Anterior cingulate cortex (tissue), 58 donors: ENCODE measurements at places on chromosomes 12 and 14.
A peak's percentile ranks its signal among the peaks of the same experiment; 100 is the strongest.

DNA sequence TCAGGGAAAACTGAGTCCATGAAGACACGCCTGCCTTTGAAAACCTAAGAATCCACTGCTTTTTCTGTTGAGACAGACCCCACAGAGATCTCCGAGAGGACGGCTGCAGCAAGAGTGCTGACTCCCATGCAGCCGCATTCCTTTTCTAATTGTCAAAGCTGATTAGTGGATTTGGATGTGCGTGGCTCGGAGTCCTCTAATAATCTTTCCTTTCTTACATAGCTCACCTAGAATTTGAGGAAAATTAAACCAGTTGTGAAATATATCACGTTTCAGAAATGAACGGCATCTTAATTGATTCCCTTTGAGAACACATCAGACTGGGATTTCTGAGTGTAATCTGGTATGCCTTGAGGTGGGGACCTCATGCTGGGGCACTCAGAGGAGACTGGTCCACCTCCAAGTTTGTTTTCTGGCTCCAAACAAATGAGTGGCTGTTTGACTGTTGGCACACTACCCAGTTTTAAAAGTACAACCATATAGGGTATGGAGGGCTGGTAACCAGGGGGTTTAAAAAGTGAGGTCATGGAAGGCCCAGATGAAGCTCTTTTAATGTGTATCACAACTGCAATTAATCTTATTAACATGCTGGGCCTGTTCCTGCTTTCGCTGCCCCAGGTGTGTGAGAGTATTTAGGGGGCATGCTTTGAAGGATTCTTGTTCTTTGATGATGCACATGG lies 63.3 kb downstream of the RASSF3 start:
- no peak for DNase-seq

- DNase-seq, result no peak
Observed at GRCh38 chr12:51954561-51955361, 3.3 kb downstream of the ACVR1B start.

- no peak for DNase-seq
Observed at GRCh38 chr14:53881161-53881871, 75.3 kb downstream of the BMP4 start.

DNA sequence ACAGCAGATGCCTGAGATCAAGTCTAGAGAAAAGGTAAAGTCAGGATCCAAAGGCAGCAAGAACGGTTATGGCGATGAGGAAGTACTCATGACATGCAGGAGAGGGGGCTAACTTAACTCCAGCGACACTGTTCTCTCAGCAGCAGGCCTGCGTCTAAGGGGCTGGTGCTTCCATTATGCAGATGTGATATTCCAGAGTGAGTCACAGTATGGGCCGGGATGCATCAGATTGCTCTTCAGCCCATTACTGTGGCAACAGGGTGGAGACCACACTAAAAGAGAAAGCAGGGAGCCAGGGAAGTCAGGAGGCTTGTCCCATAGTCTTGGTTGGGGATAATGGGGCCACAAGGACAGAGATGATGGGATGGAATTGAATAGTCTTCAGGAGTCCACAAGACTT lies 151.8 kb upstream of the NTF3 start:
- DNase-seq, result no peak

DNA sequence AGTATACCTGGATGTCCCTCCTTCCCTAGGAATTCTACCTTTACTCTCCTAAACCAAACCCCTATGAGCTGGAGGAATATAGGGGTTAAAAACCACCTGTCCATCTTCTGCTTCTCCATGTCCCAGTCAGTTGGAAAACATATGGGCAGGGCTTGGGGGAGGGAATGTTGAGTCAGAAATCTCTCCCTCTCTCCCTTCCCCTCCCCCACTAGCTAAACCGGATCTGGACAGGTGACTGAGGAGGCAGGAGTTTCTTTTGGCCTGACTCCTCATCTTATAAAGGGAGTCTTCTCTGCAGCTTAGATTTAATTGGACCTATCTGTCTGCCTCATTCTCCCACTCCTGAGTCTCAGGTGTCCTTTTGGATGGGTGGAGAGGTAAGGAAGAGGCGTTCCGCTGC lies 6.1 kb downstream of the ERBB3 start:
- no peak for DNase-seq

DNA sequence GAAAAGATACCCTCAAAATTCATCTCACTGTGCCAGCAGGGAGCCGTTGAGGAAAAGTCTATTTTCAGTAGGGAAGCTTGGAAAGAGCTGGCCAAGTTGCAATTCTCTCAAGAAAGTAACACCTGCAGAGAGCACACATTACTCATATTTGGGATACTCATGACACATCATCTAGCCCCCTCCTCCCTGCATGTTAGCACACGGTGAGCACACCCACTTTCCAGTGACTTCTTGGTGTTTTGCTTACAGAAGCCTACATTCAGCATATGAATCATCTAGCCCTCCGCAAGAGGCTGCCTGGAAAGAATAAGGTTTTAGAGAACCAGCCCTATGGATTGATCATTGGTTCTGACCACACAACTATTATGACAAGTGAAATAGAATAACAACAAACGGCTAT lies 124.5 kb downstream of the PTPRO start:
- DNase-seq, result peak; percentile 23

DNA sequence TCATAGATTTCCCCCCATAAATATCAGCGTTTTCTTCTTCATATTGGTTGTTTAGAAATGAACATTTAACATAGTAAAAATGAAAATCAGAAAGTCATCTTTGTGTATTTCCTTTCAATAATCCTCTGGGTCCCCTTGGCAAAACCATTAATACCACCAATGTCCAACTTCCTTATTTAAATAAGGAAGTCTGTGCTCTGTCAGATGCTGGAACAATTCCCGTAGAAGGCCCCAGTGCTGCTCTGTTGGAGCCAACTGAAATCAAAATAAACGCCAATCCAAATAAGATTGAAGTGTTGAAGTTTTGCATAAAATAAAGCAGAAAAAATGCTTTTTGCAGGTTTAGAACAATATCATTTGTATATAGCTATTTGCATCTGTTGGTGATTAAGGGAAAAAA lies 93.1 kb downstream of the PPM1H start:
- DNase-seq, result no peak

DNA sequence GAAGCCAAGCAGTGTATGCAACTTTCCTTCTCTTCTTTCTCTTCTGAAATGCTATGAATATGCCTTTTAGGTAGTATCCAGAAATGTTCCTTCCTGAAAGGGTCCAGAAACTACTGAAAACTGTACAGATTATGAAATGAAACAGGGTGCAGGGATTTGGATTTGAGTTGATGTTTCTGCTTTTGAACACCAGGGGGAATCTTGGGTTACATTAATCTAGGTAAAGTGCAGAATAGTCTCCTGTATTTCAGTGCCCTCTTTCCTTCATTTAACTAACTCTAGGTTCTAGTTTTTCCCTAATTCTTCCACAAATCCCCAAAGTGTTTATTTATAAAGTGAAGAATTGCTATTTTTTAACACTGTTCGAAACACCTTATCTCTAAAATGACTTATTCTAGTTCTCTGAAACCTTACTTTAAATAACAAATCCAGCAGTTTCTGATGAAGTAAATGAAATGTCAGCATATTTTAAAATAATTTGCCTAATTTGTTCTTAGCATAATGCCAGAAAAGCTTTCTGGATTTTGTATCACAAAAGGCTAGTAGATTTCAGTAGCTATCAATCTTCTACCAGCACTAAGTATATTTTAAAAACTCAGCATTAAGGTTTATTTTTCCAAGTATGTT lies 111.9 kb downstream of the LRRK2 start:
- no peak for DNase-seq

GRCh38 chr14:105203701-105204100 lies 22.6 kb upstream of the NUDT14 start:
- no peak for DNase-seq

GRCh38 chr12:20487519-20487918 lies 119.2 kb downstream of the PDE3A start:
- no peak for DNase-seq

- no peak for DNase-seq
Observed at GRCh38 chr14:59069163-59069854, 119.2 kb upstream of the DAAM1 start.

DNA sequence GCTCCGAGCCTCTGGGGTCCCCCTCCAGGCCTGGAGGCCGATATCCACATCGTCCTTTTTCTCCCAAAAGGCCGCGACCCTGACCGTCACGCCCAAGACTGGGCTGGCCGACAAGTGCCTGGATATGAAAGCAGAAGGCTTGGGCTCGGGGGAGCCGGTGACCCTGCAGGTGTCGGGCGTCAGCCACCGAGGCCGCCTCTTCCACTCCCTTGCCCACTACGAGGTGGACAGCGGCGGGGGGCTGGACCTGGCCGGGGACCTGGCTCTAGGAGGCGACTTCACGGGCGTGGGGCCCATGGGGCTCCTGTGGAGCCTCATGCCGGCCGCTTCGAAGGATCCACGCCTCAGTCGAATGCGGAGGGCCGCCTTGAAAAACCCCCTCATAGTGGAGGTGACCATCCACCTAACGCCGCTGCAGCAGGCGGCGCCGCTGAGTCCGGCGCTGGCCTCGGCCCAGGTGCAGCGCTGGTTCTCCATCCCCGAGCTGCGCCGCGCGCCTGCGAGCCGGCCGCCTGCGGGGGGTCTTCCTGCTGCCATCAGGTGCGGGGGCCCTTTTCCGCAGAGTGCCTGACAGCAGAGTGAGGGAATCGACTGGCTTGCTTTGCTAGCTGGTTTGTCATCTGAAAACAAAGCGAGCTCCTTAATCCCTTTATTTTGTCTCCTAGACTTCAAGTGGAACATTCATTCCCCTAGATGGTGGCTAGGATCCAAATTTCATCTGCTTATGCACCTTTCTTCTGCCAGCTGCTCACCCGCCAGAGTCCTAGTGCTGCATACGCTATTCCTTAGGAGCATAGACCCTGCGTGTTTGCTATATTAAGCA lies 10.6 kb upstream of the DNAL1 start:
- DNase-seq, result peak; percentile 10

DNA sequence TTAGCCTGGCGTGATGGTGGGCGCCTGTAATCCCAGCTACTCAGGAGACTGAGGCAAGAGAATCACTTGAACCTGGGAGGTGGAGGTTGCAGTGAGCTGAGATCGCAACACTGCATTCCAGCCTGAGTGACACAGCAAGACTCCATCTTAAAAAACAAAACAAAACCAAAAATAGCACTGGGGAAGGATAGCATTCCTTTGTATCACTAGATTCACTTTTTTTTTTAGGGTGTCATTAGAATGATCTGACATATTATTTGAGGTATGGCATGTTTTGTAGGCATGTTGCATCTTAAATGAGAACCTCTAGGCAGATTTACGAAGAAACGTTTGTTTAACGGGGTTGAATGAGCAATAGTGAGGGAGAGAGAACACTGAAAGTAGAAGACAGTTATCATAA lies 16.8 kb upstream of the FAR2 start:
- DNase-seq, result no peak

DNA sequence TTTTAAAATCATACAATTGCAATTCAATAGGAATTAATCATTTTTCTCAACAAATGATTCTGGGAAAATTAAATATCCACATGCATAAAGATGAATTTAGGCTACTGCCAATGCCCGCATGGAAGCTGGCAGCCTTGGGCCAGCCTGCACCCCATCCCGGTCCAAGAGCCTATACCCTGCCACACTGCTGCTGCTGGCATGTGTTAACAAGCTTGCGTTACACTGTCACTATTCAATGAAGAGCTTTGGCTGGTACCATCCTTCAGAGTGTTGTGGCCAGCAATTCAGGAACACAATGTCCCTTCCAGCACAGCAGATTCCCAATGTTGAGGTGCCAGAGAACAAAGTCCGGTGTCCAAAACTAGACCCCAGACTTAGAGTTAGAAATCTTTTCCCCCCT lies 13.6 kb upstream of the TAS2R14 start:
- DNase-seq, result no peak

GRCh38 chr14:50559990-50560930 lies at the start of gene ATL1:
Gene ATL1 (plus strand): TSS chr14:50560145. CDS start chr14:50560266, 121 bp downstream.
- DNase-seq, result peak; percentile 81

GRCh38 chr12:47071241-47071852 lies 8.1 kb upstream of the PCED1B start:
- DNase-seq, result no peak

GRCh38 chr14:50714450-50715073 lies 46.5 kb upstream of the SAV1 start:
- no peak for DNase-seq

DNA sequence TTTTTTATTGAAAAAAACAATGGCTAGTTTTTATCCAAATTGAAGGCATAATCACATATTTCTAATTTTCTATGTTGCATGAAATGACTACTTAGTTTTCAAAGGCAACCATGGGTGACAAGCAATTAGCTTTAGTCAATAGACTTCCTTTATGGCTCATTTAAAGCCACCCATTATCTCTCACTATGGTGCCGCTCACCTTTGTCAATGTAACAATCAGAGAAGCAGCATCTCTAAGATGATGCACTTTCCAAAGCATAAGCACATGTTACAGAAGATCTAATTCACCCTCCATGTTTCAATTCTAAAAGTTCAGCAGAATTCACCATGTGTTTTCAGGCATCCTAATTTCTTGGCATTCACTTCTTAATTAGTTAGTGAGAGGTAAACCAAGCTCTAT lies 166.6 kb upstream of the RPL10L start:
- DNase-seq, result no peak

DNA sequence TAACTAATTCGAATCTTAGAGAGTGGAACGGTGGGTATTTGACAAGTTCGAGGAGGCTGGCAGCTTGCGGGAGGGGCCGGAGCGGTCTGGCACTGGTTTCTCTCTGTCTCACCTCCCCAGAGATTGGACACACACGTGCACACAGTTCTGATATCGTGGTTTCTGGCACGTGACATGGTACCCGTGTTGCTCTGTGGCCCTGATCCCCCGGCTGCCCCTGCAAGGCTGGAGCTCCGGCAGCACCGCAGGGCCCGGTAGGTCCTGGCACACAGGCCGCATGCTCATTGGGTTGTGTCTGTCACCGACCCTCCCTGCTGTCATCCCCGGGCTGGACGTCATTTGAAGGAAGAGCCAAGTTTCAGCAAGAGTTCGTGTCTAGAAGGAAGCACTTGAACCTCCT lies 82.7 kb downstream of the PPP2R5C start:
- DNase-seq, result no peak

GRCh38 chr12:27573972-27574371 lies 50.0 kb downstream of the PPFIBP1 start:
- no peak for DNase-seq

- DNase-seq, result no peak
Observed at GRCh38 chr12:76720068-76720467, 43.8 kb upstream of the ZDHHC17 start.
